CD4-positive, alpha-beta T cell treated with Interleukin-6 at 100 ng/mL for 8 hours (primary cell): ENCODE measurements at places on chromosomes 5 and 9.

DNA sequence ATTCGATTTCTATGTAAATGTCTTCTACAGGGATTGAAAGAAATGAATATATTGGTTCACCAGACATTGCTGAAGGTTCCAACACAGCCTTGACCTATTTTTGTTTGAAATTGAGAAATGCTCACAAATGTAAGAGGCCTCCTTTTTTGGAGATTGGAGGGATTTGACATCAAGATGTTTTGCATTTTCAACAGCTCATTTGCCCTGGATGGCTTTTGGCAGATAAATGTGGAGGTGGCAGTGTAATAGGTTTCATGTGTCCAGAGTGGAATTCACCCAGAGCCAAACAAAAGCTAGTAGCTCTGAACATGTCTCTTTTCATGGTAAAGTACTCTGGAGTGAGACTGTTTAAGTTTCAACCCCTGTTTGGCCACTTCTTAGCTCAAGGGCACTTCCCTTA, 77.3 kb downstream of the PALM2AKAP2 start:
- no peak for DNase-seq

GRCh38 chr5:40386289-40386688, 293.4 kb upstream of the PTGER4 start:
- peak; percentile 16 for DNase-seq

GRCh38 chr9:137575364-137575715, 3.4 kb downstream of the DPH7 start:
- no peak for DNase-seq

DNA sequence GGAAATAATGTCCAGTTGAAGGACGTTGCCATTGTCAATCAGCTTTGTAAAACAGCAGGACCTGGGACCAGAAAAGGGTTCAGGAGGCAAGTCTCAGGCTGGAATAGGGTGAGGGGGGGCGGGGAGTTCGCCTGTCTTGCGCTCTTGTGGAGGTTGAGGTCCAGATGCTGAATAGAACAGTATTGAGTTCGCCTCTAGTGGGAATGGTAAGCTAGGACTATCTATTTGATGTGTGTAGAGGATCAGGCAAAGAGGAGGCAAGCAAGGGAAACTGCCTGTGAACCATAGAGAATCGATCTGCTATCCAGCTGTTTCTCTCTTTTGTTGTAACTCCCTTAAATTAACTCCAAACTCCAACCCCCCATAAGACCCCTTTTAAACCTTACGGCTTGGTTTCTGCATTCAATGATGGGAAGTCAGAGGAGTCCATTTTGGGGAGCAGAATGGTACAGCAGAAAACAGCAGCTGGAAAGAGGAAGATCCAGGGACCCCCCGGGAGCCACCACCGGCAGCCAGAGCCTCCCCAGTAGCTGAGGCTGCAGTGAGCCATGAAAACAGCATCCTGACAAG, 133.7 kb downstream of the SLC28A3 start:
- DNase-seq: no peak

DNA sequence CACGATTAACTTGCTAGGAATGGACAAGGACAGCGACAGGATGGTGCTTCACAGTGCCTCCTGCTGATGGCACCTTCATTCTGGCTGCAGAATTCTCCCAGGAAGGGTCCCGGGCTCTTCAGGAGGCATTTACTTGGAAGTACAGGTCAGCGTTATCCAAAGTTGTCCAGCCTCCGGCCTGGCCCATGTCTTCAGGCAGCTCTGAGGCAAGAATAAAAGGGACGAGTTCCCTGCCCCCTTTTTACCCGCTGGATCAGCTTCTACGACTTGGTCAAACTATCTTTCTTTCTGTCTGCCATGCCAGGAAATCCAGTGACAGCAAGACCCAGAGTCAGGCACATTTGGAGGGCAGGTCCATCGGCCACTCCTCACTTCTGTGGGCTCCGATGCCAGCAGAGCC, 23.4 kb upstream of the GABBR2 start:
- no peak for DNase-seq

DNA sequence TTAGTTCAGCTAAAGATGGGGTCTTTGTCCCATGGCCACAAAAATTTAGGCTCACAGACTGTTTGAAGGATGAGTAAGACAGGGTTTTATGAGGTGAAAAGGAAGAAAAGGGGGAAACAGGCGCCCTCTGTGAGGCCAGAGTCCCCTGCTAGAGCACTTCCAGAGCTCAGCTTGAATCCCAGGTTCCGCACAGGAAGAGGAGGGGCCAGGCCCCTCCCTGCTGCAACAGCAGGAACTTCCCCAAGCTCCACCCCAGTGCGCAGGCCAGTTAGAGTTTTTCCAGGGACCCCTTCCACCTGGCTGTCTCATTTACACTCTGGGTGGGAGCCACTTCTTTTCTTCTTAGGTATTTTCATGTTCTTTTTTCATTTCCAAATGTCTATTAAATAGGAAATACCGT, 480.8 kb downstream of the PSAT1 start:
- no peak for DNase-seq

GRCh38 chr9:121219530-121219929, 17.9 kb upstream of the RAB14 start:
- no peak for DNase-seq

GRCh38 chr5:59065554-59065953, 482.7 kb downstream of the RAB3C start:
- DNase-seq: no peak

GRCh38 chr5:106843812-106844416, 826.8 kb downstream of the EFNA5 start:
- DNase-seq: no peak

GRCh38 chr9:16613051-16613450, 257.4 kb downstream of the BNC2 start:
- DNase-seq: no peak

DNA sequence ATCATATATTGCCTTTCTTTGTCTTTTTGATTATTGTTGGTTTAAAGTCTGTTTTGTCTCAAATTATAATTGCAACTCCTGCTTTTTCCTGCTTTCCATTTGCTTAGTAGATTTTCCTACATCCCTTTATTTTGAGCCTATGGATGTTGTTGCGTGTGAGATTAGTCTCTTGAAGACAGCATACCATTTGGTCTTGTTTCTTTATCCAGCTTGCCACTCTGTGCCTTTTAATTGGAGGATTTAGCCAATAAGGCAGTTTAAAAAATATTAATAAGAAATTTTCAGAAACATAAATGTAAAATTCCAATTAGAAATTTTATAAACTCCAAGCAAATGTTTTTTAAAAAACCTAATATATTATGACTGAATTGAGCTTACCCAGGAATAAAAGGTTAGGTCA, 24.0 kb downstream of the BTNL8 start:
- no peak for DNase-seq

- DNase-seq: no peak
Measured at GRCh38 chr5:157855404-157855994, 3.4 kb downstream of the CLINT1 start.

GRCh38 chr5:30572279-30572678, 621.2 kb upstream of the CDH6 start:
- DNase-seq: no peak

- DNase-seq: no peak
Measured at GRCh38 chr5:38540314-38540713, 16.1 kb downstream of the LIFR start.

- DNase-seq: no peak
Measured at GRCh38 chr5:138606378-138607064, 31.3 kb upstream of the HSPA9 start.

GRCh38 chr9:5899292-5899691, 8.6 kb downstream of the MLANA start:
- no peak for DNase-seq

- no peak for DNase-seq
Measured at GRCh38 chr9:120210274-120210673, 369.7 kb downstream of the CDK5RAP2 start.

DNA sequence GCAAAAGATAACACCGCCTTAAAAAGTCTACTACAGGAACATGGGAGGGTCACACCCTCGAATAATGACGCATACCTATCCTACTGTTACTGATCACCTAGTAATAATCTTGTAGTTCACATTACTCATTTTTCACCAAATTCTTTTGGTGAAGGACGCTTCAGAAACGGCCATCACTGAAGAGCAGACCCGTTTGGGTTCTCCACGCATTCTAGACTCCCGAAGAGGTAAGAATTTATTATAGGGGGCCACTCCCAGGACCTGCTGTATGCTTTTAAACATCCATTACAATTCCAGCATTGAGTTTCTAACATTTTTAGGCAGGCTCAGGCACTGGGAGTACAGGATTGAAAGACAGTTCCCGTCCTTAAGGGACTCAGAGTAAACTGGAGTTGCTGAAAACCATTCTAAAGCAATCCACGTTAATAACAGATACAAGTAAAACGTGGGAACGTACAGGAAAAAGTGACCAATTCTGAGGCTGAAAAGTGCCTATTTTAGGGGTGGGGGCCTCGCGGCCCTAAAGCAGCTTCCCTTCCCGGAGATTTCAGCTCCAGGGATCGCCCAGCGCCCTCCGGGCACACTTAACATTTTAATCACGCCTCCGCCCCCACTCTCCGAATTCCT, at the start of gene FER:
TSS of gene FER (plus strand) at position 124 of the 627 bp plus-strand sequence. CDS start 50,286 bp downstream, outside the sequence.
- peak; percentile 53 for DNase-seq

DNA sequence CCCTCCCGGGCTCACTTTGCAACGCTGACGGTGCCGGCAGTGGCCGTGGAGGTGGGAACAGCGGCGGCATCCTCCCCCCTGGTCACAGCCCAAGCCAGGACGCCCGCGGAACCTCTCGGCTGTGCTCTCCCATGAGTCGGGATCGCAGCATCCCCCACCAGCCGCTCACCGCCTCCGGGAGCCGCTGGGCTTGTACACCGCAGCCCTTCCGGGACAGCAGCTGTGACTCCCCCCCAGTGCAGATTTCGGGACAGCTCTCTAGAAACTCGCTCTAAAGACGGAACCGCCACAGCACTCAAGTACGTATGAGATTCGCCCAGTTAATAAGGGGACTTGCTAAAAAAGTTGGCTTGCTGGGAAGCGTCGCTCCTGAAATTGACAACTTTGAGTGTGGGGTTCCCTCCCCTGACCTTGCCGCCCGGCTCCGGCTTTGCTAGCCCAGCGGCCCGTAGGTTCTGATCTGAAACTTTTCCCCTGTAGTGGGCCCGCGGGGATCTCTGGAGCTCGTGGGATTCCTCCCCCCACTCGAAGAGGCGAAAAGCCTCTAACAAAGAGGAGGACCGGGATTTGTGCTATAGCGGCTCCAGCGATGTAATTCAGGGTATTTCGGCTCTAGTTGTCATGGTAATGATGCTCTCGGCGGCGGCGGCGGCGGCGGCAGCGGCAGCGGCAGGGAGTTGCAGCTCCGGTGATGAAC, 572 bp downstream of the NR4A3 start:
- DNase-seq: peak; percentile 36

DNA sequence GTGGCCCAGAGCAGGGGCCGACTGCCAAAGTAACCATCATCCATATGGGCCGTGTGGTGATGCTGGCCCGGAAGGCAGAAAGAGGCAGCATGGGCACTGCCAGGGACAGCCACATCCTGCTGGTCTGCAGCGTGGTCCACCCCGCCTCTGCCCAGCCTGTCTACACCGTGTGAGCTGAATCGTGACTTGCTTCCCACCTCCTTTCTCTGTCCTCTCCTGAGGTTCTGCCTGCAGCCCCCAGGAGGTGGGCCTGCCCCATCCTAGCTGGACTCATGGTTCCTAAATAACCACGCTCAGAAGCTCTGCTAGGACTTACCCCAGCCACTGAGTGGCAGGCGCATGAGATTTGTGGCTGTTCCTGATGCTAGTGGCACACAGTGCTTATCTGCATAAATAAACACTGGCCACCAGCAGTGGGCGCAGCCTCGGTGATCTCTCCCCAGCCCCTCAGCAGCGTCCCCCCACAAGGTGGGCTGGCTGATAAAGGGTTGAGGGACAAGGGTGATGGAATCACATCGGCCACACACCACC, 22.6 kb upstream of the SUSD3 start:
- DNase-seq: no peak

DNA sequence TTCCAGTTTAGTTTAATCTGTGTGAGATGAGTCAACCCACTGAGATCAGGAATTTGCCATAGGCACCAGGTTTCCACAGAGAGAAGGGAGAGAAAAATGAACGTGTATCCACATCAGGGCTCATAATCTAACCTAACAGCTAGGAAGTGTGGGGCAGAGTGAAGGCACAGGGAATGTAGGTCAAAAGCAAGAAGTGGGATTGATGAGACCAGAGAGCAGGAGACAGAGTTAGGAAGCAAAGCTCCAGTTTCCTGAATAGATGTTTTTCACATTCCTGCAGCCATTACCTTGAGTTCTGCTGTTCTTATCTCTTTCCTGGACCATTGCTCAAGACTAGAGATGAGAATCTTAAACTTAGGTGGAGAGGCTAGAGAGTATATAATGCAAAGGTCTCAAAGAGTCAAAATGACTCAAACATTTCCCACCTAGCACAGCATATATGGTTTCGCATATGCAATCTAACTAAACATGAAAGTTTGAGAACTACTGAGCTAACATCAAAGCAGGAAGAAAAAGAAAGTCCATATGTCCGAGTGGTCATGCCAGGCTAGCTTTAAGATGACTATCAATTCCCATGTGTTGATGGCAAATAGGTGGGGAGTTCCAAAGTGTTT, 41.1 kb upstream of the GNAQ start:
- no peak for DNase-seq

GRCh38 chr9:124354346-124355038, 60.8 kb downstream of the PSMB7 start:
- no peak for DNase-seq

GRCh38 chr5:110255194-110255593, 471.3 kb downstream of the TMEM232 start:
- DNase-seq: no peak

GRCh38 chr5:167511276-167511675, 780.2 kb upstream of the WWC1 start:
- no peak for DNase-seq

- DNase-seq: no peak
Measured at GRCh38 chr9:130500340-130501180, 55.8 kb downstream of the ASS1 start.

- no peak for DNase-seq
Measured at GRCh38 chr9:123590499-123590898, 234.5 kb downstream of the CRB2 start.

DNA sequence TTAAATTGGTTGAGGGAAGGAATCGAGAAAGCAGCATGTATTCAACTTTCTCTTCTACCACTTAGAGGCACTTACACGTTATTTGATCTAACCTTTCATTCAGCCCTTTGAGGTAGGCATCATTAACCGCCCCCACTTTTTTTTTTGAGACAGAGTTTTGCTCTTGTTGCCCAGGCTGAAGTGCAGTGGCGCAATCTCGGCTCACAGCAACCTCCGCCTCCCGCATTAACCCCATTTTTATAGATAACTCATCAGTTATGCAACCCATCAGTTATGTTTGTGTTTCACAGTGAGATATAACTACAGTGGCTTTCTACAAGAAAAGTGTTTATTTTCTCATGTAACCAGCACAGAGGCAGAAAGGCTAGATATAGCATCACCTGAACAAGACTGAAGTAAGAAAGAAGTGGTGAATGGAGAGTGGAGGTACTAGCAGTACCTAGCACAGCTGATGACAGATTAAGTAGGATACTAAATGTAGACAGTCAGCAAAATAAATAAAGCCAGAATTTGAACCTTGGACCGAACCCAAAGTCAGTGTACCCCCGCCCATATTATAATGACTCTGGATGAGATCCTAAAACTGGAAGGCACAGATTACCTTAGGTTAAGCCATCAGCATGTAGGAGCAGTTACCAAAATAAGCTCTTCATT, 91.2 kb downstream of the PJA2 start:
- DNase-seq: no peak

GRCh38 chr5:107518616-107519015, 152.1 kb downstream of the EFNA5 start:
- no peak for DNase-seq
